ENCODE measurements at places on chromosomes 2 and 18.
A peak's percentile ranks its signal among the peaks of the same experiment; 100 is the strongest.

- DNase-seq = no peak
Measured at GRCh38 chr2:15300624-15301573, 260.2 kb downstream of the NBAS start.

GRCh38 chr2:22993250-22993649, 391.7 kb upstream of the KLHL29 start:
- DNase-seq = no peak

GRCh38 chr2:172408143-172408766, 19.1 kb upstream of the ITGA6 start:
- no peak for DNase-seq

DNA sequence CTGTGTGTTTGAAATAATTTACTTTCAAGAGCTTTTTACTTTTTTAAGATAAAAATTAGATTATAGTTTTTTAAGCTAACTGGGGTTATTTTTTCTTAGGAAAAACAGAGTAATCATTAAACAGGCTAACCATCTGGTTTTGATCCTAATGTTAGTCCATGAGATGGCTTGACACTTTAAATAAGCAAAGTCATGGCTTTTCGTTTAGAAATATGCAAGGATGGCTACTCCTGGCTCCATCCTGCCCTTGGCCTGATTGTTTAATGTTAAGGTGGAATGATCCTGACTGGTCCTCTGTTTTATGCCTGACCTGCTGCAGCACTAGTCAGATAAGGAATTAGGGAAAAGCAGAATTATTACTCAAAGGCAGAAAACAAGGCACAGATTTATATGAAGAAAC, 39.7 kb upstream of the PNPT1 start:
- no peak for DNase-seq

- DNase-seq = no peak
Measured at GRCh38 chr2:230967113-230967512, 28.8 kb upstream of the SPATA3 start.

DNA sequence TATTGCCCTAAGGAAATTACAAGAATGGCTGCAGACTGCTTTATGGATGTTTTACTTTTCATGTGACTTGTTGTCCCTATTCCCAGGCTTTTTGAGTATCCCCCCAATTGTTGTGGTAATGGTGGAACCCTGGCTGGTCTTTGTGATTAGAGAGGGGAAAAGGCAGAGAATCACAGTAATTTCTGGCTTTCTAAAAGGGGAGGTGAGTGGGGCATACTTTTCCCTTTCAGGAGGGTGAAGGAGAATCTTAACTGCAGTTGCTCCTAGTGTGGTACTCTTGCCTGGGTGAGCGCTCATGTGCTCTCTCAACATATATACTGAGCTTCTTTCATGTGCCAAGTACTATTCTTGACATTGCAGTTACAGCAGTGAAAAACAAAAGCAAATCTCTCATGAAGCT, 69.3 kb downstream of the ASXL3 start:
- no peak for DNase-seq

GRCh38 chr2:221517146-221517695, 54.9 kb downstream of the EPHA4 start:
- DNase-seq = no peak

DNA sequence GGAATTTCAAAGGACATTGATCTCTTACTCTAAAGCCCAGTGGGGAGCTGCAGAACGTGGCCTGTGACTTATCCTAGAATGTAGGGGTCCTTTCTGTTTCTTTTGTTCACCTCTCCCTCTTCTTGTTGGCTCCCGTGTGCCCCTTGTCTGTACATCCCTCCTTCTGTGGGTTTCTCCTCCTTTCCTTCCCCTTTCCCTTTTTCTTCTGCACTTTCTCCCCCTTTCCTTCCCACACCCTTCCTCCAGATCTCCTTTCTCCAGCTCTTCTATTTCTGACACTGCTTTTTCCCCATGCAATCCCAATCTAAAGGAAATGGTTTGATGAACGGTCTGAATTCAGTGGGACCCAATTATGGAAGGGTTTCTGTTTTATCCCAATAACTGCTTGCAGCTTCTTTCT, 35.5 kb upstream of the MAPRE3 start:
- DNase-seq = no peak

GRCh38 chr2:167398873-167399272, 510.6 kb downstream of the XIRP2 start:
- DNase-seq = no peak

DNA sequence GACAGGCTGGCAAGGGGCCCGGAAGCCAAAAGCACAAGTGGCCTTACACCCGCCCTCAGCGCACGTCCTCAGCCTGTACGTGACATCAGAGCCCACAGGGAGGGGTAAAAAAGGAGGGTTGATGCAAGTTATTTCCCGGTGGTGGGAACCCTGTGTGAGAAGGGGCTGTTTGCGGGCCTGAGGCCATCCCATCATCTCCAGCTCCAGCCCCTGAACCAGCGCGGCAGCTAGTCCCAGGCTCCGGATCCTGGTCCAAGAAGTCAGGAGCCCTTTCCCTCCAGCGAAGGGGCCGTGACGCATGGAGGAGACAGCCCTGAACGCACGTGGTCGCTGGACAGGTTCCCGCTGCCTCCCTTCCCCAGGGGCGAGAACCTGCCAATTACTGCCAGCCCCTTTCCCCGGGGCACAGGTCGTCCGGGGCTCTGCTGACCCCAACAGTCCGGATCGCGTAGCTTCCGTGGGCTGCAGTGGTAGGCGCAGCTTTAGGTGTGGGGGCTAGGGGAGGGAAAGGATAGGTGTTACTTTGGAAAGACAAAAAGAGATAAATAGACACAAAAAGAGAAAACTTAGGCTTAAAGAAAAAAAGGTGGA, 1.3 kb upstream of the LRP2 start:
- DNase-seq = peak; percentile 75

DNA sequence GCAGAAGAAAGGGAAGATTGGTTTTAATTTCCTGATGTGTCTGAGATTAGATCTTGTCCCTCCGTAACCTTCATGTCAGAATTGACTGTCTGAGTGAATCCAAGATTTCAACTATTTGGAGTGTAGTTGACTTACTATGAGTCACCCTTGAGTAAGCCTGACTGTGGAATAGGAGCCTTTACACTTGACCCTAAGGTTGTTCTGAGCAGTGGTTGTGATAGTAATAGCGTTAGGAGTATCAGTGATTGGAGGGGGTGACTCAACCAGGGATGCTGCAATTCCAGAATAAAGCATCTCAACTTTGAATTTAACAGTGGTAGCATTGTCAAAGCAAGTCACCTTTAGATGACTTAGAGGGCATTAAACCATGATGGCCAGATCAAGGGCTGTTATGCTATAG, 979.5 kb upstream of the FAM98A start:
- DNase-seq = no peak

DNA sequence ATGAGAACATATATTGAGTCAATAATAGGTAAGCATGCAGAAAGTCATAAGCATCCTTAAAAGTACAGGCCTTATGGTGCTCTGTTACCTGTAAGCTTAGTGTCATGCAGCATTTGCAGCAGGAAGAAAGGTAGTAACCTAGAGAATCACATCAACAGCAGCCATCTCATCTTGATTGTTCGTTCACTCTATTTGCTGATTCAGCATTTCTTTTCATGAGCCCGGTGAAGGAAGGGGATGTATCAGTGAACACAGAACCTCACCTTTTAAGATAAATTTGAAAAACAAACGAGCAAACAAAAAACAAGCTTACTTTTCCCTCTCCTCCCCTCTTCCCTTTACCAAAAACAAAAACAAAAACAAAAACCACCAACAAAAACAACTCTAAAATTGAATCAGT, 89.9 kb downstream of the MIB1 start:
- no peak for DNase-seq

DNA sequence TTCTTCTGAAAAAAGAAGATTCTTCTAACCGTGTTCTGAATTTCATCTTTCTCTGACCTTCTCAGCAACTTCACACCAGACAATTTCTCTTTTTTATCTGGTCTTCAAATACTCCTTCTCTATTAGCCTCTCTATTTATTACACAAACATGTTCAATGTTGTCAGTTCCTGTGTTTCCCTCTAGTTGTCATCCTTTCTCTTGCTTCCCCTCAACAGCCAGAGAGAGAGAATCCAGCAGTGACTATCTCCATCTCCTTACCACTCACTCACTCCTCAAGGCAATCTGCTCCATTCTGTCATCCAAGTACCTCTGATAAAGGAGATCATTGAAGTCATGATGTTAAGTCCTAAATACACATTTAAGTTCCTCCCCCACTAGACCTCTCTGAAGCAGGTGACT, 491.9 kb upstream of the CHAC2 start:
- no peak for DNase-seq

- DNase-seq = no peak
Measured at GRCh38 chr2:100964222-100964621, 37.9 kb upstream of the RPL31 start.

DNA sequence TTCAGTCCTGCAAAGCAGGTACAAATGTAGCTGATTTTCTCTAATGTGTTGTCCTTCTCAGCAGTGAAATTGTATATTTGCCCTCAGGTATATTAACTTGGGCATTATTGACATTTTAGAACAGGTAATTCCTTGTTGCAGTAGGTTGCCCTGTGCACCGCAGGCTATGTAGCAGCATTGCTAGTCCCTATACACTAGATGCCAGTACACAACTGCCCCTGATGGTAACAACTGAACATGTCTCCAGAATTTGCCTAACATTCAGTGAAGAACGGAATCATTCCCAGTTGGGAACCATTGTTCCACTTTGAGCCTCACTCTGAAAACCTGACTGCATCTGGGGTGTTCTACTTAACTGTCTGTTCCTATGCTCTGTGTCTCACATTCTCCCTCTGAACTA, 23.1 kb upstream of the TFPI start:
- DNase-seq = no peak

- no peak for DNase-seq
Measured at GRCh38 chr2:122390406-122390805, 635.0 kb downstream of the TSN start.

GRCh38 chr2:46275995-46276394, 21.2 kb upstream of the EPAS1 start:
- no peak for DNase-seq
